ENCODE measurements at places on chromosomes 1 and 21.

DNA sequence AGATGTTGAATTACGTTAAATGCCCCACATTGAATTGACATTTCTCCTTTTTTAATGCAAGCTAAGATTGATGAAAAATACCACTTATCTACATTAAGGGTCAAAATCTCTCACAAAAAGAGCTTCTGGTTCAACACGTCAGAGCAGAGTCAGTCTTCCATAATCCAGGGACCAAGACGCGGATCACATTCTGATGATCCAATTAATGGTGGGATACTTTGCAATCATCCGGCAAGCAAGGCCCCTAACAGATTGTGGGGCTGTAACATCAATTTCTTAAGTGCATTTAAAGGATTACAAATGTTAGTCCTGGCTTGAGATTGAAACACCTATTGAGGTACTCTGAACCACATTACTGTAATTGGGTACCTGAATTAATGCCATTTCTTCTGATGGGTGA is 120.2 kb upstream of the ESRRG start:
- DNase-seq, result no peak

- no peak for DNase-seq
These were observed 37.0 kb downstream of the ARHGEF10L start for GRCh38 chr1:17576519-17576853.

DNA sequence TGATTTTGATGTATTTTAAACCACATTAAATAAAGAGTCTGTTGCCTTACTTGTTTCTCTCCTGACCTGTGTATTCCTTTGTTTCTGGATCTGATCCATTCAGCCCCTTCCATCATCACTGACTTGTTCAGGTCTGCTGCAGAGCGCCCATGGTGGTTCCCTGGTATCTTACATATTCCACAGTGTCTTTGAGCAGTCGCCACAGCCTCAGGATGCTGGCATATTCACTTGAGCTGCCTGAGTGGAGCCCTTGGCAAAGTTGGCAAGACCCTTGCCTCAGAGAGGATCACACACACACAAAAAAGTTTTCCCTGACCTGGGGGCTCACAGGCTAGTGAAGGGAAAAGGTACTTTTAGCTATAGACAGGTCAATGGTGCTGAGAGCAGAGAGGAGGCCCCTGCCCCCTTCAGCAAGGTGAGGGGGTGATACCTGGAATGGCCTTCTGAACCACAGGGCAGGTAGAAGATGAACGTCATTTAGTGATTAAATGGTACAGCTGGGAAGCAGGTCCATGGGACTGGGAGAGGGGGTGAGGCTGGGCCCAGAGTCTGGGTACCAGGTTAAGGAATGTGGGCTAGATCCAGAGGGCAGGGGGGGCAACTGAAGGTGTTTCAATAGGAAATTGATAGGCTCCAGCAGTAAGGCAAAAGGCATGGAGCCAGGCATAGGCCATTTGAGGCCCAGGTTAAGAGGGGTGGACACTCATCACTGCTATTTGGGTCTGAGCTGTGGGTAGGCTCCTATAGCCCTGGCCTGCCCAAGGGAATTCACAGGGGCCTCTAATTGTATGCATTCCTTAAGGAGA is 2.0 kb upstream of the CCDC28B start:
- no peak for DNase-seq

GRCh38 chr1:40553017-40553416 is 21.6 kb downstream of the ZNF684 start:
- no peak for DNase-seq

DNA sequence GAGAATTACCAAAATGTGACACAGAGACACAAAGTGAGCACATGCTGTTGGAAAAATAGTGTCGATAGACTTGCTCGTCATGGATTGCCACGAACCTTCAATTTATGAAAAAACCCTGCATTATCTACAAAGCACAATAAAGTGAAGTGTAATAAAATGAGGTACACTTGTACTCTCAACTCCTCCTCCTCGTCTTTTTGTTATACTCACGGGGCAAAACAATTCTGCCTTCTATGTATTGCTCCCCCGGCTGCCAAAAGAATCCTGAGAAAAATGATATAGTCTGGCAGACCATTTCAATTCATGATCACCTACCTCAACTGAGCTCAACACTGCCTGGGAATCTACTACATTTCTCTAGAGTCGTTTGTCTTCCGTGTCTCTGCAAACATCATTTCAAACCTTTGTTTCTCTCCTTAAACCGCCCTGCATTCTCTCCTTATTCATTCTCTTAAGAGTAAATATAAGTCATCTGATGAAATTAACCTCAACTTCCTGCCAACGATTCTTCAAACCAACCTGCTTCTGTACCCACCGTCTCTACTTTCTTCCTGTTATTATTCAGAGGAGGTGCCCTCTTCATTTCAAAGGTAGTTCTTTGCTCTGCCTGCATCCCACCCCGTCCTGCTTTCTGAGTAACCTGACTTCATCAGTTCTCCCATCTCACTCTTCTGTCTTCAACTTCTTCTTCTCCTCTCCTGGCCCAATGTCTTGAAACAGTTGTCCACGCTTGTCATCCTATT is 12.9 kb upstream of the IL19 start:
- no peak for DNase-seq

- DNase-seq, result no peak
These were observed 80.5 kb downstream of the HSF2BP start for GRCh38 chr21:43578677-43579303.

DNA sequence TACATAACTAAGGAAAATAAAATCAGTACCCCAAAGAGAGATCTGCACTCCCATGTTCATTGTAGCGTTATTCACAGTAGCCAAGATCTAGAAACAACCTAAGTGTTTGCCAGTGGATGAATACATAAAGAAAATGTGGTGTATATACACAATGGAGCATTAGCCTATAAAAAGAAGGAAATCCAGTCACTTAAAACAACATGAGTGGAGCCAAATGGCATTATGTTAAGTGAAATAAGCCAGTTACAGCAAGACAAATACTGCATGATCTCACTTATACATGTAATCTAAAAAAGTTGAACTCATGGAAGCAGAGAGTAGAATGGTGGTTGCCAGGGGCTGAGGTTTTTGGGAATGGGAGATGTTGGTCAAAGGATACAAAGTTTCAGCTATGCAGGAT is 508.3 kb upstream of the B3GALT2 start:
- no peak for DNase-seq

GRCh38 chr1:230268371-230269170 is 157.6 kb downstream of the PGBD5 start:
- DNase-seq, result no peak

DNA sequence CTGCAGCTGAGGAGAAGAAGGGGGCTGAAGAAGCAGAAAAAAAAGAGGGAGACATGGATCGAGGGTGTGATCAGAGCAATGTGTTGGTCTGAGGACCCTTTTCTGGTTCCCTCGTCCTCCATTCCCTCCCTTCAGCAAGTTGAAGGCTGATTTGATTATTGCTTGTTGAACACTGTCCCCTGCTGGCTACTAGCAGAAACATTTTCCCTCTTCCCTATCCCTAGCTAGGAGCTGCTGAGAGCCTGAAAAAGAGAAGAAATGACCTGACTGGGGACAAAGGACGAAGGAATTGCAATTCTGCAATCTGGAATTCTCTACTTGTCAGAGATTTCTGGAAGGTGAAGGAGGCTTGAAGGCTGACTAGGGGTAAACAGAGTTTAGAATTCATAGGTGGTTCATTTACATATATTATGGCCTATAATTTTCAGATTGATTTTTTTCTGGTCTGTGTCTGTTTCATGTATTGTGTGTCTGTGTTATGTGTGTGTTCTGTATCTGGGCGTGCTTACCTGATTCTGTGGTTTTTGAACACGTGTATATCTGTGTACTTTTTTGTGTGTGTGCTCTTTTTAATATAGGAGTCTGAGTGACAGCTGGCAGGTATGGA is 9.8 kb downstream of the NHLH1 start:
- peak; percentile 76 for DNase-seq

DNA sequence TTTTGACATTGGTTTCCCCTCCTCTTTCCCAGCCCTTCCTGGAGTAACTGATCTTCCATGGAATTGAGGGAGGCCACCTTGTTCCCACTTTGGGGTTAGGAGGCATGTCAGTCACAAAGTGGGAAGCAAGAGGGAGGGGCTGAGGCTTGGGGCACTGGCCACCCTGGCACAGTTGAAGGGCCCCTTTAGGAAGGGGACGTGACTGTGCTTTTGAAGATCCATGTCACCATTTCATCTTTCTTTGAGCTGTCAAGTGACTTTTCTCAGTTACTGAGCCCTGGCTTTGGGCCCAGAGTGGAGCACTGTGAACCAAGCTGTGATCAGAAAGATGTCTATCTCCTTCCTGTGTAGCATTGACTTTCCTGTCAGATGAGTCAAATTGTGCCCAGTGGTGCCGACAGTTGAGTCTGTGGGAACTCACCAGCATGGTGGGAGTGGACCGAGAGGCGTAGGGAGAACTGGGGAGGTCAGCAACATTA is 38.5 kb upstream of the TDRD10 start:
- DNase-seq, result peak; percentile 83

- no peak for DNase-seq
These were observed 112.3 kb upstream of the C1orf105 start for GRCh38 chr1:172308142-172308541.

DNA sequence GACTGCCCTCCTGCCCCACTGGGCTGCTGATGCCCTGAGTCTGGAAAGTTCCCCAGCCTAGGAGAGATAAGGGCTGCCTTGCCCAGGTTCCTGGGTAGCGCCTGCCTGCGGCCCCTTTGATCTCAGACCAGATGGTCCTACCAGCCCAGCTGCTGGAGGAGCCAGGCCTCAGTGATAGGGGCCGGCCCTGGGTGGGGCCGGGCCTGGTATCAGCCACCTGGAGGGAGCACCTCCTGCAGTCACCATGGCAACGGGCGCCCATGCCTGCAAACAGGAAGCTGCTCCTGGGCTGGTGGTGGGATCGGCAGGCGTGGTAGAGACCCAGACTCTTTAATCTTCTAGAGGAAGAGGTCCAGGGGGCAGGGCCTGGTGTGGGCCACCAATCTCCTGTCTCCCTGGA is 119.7 kb upstream of the WNT4 start:
- DNase-seq, result no peak

- no peak for DNase-seq
These were observed 2.0 kb downstream of the UBE2Q1 start for GRCh38 chr1:154556422-154556821.

DNA sequence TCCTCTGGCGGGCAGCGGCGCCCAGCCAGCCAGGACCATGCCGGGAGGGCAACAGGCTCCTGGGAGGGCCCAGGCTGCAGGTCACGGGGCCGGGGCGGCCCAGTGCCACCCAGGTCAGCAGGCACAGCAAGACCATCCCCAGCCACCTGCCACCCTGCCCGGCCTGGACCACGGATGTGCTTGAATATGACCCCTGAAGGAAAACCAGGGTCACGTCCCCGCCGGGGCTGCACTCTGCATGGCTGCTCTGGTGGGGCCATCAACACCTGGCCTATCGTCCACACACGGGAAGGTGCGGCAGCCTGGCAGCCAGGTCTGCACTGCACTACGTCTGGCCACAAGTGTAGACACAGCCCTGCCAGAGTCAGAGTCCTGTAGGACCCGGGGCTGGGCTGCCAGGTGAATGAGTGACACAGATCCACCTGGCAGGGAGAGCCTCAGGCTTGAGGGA is 6.9 kb downstream of the WNT9A start:
- no peak for DNase-seq

DNA sequence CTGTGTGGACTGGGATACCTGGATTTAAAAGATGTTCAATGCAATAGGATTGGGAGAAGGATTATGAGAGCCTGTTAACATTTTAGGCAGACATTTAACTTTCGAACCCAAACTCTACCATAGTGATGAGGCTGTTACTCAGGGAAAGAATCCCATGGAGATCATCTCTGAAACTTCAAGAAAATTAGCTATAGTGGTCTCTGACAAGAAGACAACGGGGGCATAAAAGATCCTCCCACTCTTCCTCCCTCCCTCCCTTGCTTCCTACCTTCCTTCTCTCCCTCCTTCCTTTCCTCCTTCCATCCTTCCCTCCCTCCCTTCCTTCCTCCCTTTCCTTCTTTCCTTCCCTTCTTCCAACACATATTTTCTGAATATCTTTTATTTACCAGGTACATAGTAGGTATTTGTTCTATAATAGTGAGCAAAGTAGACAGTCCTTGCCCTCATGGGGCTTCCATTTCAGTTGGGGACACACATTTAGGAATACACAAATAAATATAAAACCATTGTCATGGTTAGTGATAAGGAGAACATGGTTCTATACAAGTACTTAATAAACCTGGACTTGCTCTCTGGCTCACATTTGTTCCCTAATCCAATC is 143.2 kb downstream of the ATP6V1G3 start:
- DNase-seq, result no peak

DNA sequence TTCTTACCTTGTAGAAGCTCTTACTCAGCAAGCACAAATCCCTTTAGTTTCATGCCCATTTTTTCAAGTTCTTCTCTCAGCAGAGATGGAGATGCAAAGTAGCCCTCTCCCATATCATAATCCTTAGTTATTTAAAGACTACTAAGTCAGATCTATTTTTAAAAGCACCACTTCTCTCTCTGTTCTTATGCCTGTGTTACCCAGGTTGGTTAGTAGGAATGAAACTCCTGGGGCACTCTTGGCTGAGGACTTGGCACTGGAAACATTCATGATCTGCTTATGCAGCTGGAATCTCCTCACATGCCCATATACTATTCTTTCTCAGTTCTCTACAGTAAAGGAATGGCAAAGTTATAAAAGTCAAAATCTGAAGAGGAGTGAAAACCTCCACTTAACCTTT is 51.9 kb upstream of the PPP2R5A start:
- no peak for DNase-seq

DNA sequence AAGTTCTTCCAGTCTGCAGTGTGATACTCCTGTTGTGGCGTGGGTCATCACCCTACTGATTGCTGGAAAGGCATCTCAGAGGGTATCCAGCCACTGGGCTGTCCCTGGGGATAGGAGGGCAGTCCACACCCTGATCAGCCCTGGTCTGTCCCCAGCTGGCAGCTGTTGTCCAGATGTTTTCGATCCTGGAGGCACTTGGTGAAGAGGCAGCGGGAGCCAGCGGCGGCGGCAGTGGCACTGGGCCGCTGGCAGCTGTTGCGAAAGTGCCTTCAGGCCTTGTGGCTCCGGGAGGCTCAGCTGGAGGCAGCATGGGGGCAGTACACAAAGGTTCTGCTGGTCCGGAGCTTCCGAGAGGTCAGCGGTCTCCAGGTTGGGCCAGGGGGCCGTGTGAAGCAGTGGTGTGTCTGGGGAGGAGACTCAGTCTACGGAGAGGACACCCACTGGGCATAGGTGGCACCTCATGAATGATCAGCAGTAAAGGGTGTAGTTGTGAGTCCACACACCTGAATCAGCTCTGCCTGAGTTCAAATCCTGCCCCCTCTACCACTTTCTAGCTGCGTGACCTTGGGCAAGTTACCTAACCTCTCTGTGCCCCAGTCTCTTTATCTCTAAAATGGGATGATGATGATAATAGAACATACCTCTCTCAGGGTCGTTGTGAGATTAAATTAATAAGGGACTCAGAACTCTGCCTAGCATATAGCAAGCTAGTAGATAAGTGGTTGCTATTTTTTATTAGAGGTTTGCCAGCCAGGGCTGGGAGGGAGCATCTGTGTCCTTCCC is 6.1 kb downstream of the C1orf167 start:
- no peak for DNase-seq

DNA sequence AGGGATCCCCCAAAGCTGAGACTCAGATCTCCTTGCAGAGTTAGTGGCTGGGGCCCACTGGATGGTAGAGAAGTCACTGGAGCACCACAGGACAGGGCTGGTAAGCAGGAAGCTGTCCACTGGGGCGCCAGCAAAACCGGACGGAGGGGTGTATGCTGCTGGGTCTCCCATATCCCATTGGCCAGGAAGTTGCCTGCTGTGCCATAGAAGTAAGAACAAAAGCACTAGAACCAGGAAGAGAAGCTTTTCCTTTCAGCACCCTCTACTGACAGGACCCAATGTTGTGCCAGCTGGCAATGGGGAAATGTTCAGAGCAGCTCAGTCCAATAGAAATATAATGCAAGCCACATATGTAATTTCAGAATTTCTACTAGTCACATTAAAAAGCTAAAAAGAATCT is 146.6 kb downstream of the SPATA46 start:
- no peak for DNase-seq

Measured in natural killer cell (primary cell).